ENCODE measurements at places on chromosomes 7 and 10. TPM values are rescaled to one million over a fixed set of nuclear protein-coding genes. Genes with fewer than 3 reads are reported as not detected.

MYOZ1 gene
- total RNA-seq: not detected

CNNM1 gene
- 3.0 TPM for total RNA-seq

REEP3 gene
- total RNA-seq: 21.6 TPM

CDK14 gene
- total RNA-seq: 14.1 TPM

GHRHR gene
- total RNA-seq: not detected

ZPBP gene
- total RNA-seq: not detected

NAT16 gene
- total RNA-seq: not detected

PSTK gene
- total RNA-seq: 9.0 TPM

NKX1-2 gene
- total RNA-seq: not detected

HOXA5 gene
- 22.6 TPM for total RNA-seq

ACTL6B gene
- not detected for total RNA-seq

PDE1C gene
- total RNA-seq: 24.2 TPM

C1GALT1 gene
- 34.6 TPM for total RNA-seq

KIF20B gene
- total RNA-seq: 38.1 TPM

ANXA8 gene
- 10.1 TPM for total RNA-seq

HYAL4 gene
- total RNA-seq: 2.1 TPM

FAM13C gene
- 0.46 TPM for total RNA-seq

TRIL gene
- total RNA-seq: 0.15 TPM

TMEM72 gene
- total RNA-seq: not detected

SPOCK2 gene
- total RNA-seq: not detected

INA gene
- 0.46 TPM for total RNA-seq

TMEM270 gene
- 1.5 TPM for total RNA-seq

ZNF735 gene
- total RNA-seq: not detected

CHN2 gene
- total RNA-seq: 15.3 TPM

GPR146 gene
- total RNA-seq: 0.17 TPM

OR2AE1 gene
- total RNA-seq: not detected

TUBB8 gene
- total RNA-seq: not detected

ADAM12 gene
- 59.9 TPM for total RNA-seq

RNF148 gene
- not detected for total RNA-seq

SFMBT2 gene
- 4.3 TPM for total RNA-seq

NODAL gene
- not detected for total RNA-seq

PIP gene
- total RNA-seq: not detected
